Muscle of arm (tissue), 14 donors: ENCODE measurements at places on chromosomes 13 and 19. TPM values are rescaled to one million over a fixed set of nuclear protein-coding genes. Genes with fewer than 3 reads are reported as not detected.
A peak's percentile ranks its signal among the peaks of the same experiment; 100 is the strongest.

- DNase-seq = peak; percentile 57
Observed at GRCh38 chr13:27170516-27171243, 931 bp downstream of the USP12 start.

The ZFR2 gene
- 0.07 TPM for polyA plus RNA-seq

DNA sequence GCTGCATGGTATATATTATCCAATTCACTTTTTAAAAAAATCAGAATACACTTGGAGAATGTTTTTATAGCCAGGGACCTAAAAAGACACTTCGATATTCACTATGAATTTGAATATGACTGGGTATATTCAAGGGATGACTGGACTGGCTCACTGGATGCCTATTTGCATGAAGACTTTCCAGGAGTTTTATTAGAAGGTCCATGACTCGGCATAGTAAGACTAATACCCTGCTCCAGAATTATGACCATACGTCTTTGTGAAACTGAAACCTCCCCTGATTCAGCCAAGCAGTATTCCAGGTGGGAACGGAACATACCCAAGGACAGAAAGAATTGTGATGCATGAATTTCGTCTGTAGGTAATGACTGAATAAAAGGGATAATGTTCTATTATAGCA is 3.9 kb upstream of the FAM216B start:
- no peak for DNase-seq

- no peak for DNase-seq
Observed at GRCh38 chr13:74092711-74093110, 41.5 kb downstream of the KLF12 start.

- no peak for DNase-seq
Observed at GRCh38 chr13:79709471-79709870, 228.5 kb downstream of the NDFIP2 start.

DNA sequence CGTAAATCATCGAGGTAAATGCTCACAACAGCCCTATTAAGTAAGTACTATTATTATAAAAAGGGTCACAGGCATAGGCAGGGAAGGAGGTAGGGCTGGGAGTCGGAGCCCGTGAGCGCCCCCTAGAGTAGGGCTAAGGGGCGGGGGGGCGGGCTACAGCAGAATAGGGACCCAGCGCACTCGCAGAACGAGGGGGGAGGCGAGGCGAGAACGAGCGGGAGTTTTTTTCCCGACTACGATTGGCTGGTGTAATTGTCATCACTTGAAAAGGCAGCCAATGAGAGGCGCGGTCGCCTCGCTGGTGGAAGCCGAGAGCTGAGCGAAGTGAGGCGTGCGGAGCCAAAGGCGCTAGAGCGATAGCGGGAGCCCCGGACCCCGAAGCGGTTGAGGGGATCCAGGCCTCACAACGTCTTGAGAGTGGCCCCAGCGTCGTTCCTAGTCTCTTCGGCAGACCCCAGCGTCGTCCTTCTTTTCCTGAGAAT is 24.2 kb downstream of the KEAP1 start:
- DNase-seq = peak; percentile 92

- DNase-seq = no peak
Observed at GRCh38 chr19:1977120-1977519, 36.1 kb downstream of the CSNK1G2 start.

The RPS5 gene
- 1,398 TPM for polyA plus RNA-seq

The ARHGAP45 gene
- 8.1 TPM for polyA plus RNA-seq

The PEAK3 gene
- polyA plus RNA-seq = 0.16 TPM

The HSD17B14 gene
- 4.2 TPM for polyA plus RNA-seq

The ZNF579 gene
- 14.7 TPM for polyA plus RNA-seq

The CD22 gene
- polyA plus RNA-seq = not detected

DNA sequence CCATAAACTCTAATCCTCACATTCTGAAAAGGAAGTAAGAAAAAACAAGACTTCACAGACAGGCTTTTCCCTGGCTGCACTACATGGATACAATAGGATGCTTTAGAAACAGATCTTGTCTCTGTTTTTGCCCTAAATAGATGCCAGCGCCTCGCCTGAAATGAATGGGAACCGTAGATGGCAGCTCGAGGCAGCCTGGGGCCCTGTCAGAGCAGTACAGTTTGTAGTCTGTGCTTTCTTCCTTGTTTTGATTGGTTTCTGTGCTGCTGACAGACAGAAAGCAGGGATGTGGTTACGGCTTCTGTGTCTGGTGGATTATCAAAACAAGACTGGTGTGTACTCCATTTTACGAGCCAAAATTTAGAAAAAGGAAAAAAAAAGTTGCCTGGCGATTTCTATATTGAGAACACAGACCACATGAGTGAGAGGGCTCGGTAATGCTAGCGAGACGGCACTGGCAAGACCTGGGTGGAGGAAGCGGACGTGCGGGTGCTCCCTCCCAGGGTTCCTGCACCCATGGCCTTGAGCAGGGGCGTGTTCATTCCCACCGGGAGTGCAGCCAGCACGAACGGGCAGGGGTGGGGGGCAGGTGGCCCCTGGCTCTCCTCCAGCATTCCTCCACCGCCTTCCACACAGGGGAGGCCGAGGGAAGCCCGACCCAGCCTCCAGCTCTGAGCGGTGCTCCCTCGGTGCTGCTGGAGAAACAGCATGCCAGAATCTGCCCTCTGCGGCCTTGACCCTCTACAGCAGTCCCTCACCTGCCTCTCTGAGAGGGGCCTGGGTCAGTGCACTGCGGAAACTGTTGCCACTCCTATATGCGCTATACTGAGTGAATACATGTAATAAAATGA is 37.6 kb upstream of the C1QTNF9 start:
- no peak for DNase-seq

DNA sequence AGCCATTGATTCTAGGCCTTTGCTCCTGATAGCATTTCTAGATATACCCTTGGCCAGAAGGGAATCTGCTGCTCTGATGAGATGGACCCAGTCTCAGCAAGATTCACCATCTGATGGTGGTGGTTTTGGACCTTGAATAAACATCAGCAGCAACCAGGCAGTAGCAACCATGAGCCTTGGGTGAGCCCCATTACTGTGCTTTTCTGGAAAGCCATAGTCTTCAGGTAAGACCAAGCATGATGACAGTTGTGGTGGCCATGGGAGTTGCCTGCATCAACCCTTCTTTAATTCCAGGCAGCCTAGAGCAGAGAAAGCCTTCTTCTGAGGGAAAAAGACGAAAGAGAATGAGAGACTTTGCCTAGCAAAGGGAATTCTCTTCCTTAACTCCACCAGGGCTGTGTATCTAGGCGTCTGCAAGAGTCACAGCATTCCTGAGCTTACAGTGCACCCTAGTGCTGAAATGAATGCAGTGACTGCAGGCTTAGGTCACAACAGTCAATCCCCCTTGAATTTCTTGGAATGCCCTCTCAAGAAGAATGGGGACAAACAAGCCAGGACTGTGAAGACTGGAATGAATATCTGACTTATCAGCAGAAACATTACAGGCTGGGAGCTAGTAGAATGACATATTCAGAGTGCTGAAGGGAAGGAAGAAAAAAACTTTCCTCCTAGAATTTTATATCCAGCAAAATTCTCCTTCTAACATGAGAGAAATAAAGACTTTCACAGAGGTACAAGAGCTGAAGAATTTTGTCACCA is 942.4 kb upstream of the PCDH20 start:
- DNase-seq = peak; percentile 15

The CAPN12 gene
- polyA plus RNA-seq = 0.64 TPM

- DNase-seq = no peak
Observed at GRCh38 chr19:40229484-40229883, 3.0 kb upstream of the CCNP start.

- no peak for DNase-seq
Observed at GRCh38 chr13:45786293-45786920, 65.1 kb downstream of the SIAH3 start.

- no peak for DNase-seq
Observed at GRCh38 chr13:51807041-51807440, 3.1 kb upstream of the DHRS12 start.

The ACP7 gene
- not detected for polyA plus RNA-seq

The CYP4F12 gene
- polyA plus RNA-seq = 7.9 TPM

The NTN5 gene
- polyA plus RNA-seq = 1.4 TPM

- no peak for DNase-seq
Observed at GRCh38 chr13:91482427-91482826, 84.0 kb downstream of the GPC5 start.

DNA sequence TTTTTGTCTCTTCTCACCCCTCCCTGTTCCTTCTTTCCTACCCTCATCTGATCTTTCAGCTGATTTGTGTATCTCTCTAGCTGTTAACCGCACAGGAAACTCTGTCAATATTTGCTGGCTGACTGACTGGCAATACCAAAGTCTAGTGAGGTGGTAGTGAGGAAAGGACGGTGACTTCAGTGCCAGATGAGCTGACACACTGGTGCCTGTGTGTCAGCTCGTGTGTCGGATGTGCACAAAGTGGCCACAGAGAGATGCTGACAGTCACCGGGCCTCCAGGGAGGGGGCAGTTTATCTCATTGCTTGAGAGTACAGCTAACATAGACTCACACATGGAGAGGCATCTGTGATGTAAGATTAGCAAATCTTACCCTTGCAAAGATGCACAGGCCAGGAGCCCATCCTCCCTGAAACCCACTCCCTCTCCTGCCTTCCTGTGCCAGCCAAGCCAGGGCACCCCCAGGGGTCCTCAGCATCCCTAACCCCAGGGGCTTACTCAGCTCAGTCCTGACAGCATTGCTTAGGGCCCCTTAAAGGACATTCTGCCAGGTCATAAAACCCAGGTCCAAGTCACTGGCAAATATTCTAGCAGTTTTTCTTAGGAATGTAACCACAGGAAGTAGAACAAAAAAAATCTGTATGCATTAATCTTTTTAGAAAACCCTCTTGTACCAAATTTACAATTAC is 80.2 kb downstream of the SHISA2 start:
- no peak for DNase-seq

DNA sequence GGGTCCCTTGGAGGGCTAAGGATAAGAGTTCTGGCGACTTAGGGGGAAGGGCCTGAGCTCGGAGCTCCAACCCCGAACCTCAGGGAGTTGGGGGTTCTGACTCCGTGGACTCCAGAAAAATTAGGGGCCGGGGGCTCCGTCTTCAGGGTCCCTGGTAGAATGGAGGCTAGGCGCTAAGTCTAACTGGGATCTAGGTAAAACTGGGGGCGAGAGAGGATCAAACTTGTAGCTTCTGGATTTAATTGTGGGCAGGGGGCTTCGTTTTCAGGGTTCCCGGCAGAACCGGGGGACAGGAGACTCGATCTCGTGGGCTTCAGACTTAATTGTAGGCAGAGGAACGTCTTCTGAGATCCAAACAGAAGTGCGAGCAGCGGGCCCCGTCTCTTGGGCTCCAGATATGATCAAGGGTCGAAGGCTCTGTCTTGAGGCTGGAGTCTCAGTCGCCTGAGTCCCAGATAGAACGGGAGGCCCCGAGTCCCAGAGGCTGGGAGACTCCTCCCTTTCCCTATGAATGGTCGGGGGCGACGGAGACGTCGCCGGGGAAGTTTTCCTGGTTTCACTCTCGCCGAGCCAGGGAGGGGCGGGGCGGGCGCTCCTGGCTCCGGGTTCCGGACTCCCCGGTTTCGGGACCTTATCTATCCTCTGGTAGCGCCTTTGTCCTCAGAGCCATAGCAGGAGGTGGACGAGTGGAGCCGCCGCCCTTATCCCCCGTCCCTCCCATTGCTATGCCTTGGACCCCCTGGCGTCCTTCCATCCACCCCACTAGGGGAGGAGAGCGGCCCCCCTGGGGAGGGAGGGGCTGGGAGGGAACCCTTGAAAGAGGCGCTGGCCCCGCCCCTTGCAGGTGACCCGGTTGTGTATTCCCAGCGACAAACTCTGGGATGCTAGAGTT is 1.3 kb downstream of the NECTIN2 start:
- DNase-seq = peak; percentile 69

The OSCAR gene
- 0.25 TPM for polyA plus RNA-seq

The PTPRH gene
- 0.19 TPM for polyA plus RNA-seq

The MATK gene
- not detected for polyA plus RNA-seq

The MEIS3 gene
- polyA plus RNA-seq = 7.7 TPM

GRCh38 chr13:27955014-27955591 is 14.0 kb downstream of the CDX2 start:
- DNase-seq = no peak

GRCh38 chr19:5445071-5445470 is 10.1 kb upstream of the ZNRF4 start:
- no peak for DNase-seq

The CCDC70 gene
- polyA plus RNA-seq = not detected

GRCh38 chr13:111874981-111875380 is 192.0 kb upstream of the SOX1 start:
- DNase-seq = no peak

DNA sequence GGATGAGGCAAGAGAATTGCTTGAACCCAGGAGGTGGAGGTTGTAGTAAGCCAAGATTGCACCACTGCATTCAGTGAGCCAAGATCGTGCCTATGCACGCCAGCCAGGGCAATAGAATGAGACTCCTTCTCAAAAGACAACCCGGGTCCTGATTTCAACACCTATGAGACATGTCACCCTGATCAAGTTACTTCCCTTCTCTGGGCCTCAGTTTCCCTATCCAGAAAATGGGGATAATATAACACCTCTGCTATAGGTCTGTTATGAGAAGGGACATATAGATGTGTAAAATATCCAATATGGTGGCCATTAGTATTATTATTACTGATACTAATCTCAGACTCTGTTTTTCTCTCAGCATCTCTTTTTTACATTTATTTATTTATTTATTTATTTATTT is 12.9 kb upstream of the GIPR start:
- DNase-seq = no peak

DNA sequence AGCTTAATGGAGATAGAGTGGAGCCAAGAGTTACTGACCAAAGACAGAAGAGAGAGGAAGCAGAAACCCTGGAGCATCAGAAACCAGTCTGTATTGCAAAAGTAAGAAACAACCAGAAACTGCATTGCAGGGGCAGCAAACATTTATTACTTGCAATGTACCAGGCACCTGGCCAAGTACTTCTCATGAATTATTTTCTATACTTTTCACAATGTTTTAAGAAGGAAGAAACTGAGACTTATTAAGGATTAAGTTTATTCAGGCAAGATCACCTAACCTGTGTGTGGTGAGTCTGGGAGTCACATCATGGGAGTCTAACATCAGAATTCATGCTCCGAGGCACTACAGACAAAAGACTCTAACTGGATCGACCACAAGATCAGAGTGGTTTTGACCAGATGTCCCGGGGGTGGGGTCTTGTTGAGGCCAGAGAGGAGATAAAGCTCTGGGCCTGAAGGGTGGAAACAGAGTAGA is 47.4 kb downstream of the TNFRSF19 start:
- no peak for DNase-seq

DNA sequence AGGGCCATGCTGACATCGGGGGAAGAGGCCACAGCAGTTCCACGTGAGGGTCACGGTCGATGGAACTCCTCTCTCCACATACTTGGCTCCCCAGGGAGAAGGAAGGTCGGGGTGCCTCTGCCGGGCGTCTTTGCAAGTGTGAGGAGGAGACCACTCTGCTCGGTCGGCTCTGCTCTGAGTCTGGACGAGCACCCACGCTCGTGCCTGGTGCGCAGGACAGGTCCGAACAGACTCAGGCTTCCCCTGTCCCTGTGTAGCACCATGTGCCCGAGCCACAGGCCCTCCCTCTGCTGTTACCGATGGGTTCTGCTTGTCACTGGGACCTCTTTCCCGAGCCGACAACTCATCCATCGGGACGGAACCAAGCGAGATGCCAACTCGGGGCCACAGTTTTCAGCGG is 35.1 kb downstream of the TMEM255B start:
- no peak for DNase-seq
